Activated CD8-positive, alpha-beta memory T cell treated with anti-CD3 and anti-CD28 coated beads for 48 hours (primary cell): ENCODE measurements at places on chromosomes 12 and 14.

- no peak for DNase-seq
These were observed 36.5 kb upstream of the TMPRSS12 start for GRCh38 chr12:50806176-50806575.

DNA sequence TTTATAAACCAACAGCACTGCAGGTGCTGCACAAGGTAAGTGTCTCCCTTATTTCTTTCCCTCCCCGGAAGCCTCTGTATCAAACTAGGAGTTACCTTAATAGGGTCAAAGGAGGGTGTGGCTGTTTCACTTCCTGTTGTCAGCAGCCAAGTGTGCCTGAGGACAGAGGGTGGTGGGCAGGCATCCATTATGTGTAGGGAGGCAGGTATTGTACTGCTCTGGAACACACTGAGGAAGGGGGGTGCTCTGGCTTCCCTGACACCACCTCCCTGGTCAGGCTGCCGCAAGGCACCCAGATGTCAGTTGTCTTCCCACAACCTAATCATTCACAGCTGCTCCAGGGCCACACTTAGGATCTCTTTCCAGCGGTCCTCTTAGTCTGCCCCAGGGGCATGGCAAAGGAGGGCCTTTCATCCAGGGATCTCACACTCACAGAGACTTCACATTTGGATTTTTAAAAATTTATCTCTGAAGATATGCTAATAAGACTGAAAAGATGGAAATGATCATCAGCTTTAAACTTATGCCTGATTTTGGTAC, 132.0 kb upstream of the ARHGAP5 start:
- no peak for DNase-seq

DNA sequence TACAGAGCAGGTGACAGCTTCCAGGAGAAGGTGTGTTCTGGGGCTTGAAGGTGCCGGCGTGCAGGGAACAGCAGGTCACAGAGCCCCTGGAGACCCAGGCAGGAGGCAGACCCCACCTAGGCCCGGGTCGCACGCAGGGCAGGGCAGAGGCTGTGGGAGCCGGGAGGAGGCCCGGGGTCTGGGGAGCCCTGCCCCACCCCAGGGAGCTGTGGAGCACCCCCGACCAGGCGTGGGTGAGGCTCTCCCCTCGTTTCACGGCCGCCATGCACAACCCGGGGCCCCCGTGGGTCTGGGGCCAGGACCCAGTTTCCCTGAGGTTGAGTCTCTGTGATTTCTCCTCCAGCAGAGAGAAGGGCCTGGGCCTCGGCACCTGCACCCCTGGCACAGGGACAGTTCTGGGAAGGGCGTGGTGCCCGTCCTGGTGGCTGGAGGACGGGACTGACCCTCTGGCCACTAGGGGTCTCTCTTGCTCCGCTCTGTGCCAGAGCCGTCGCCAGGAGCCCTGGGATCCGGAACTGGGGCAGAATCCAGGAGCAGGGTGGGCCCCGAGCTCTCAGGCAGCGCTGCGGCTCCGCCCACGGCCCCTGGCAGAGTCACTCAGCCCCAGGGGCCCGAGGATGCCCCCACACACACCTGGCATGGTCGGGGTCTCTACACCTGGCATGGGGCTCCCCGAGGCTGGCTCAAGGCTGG, 75.2 kb upstream of the FBRSL1 start:
- DNase-seq = peak; percentile 56

- no peak for DNase-seq
These were observed 117.9 kb downstream of the DPF3 start for GRCh38 chr14:72775923-72776554.

DNA sequence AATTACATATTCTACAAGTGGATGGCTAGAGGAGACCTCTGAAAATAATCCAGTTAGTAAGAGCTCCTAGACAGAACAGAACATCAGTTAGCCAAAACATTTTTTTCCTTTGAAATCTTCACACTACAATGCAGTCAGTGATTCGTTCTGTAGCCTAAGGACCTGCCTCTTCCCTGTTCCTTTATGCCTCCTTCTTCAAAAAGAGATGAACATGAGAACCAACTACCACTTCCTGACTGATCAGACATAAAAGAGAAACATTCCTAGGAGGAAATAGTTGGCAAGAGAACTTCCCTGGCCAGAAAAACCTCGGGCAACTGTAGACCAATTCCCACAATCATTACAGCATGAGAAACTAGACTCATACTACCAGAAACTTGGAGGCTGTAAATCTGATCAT, 29.4 kb downstream of the ITPR2 start:
- no peak for DNase-seq

GRCh38 chr12:89729946-89730459, 21.4 kb upstream of the ATP2B1 start:
- DNase-seq = no peak

DNA sequence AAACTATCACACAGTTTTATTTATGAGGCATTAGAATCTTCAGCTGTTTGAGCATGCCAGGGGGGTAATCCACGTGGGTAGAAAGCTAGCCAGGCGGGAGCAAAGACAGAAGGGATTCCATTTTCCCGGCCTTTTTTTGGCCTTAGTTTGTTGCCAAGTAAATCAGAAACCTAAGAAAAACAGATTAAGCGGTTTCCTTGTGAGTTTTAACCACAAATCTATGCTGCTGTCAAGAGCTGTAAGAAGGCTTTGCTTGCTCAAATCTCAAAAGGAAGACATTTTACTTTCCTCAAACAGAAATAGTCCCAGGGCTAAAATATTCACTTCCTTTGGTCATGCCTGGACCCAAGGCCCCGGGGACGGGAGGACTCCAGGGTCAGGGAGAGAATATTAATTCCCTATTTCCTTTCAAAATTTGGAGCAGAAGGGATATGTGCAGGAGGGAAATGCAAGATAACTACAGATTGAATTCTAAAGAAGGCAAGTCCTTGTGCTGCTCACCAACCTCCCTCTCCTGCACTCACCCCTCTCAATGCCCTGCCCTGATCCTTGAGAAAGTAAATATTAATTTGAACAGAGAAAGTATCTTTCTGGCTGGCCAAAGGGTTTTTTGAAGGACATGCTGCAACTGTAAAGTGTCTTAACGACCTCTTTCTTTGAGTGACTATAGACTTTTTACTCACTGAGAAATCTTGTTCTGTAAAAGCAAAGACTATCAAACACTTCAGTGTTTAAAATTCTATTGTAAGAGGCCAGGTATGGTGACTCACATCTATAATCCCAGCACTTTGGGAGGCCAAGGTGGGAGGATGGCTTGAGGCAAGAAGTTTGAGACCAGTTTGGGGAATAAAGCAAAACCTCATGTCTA, 75.7 kb downstream of the HSD17B6 start:
- no peak for DNase-seq

DNA sequence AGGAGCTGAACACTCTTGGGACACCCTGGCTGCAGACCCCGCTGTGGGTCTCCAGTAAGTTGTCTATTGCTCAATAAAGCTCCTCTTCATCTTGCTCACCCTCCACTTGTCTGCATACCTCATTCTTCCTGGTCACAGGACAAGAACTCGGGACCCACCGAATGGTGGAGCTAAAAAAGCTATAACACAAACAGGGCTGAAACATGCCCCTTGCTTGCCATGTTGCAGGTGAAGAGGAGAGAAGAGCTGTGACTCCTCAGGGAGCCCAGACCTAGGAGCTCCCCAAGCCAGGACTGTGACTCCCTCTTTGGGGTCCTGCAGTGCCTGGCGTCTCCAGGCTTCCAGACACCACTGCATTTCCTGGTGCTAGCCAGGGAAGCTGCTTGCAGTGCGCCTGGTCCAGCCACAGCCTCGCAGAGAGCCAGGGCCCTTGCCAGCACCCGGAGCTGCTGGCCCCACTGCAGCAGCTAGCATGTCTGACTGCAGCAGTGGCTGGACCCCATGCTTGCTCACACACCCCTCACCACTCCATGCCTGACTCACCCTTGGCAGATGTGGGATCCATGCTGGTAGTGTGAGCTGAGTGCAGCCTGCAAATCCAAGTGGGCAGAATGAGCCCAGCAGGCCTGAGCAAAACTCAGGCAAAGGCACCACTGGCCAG, 37.1 kb upstream of the OR5AU1 start:
- DNase-seq = no peak

DNA sequence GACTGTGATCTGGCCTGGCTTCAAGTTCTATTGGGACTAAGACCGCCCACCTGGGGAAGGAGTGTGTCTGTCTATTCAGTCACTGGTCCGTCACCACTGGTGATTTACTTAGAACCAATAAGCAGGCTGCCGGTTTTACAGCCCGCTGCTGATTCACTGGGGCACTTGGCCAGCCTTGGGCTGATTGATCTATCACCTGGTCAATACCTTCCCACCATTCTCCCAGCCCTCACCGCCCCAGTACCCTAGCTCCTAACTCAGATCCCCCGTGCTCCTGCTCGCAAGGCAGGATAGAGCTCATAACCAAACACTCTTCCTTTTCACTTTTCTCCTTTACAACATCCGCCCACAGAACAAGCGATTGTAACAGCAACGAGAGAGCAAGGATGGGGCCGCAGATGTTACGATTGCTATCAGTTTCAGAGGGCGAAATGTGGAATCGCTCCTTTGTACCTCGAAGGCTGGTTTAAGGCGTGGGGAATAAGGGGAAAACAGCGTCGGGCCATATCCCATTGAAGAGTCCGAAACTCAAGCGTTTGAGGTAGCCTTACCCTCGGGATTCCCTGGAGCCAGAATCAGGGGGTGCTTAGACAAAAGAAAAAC, 672 bp downstream of the RDH11 start:
- DNase-seq = peak; percentile 48

- no peak for DNase-seq
These were observed 450.9 kb upstream of the RPL10L start for GRCh38 chr14:47102472-47102871.

DNA sequence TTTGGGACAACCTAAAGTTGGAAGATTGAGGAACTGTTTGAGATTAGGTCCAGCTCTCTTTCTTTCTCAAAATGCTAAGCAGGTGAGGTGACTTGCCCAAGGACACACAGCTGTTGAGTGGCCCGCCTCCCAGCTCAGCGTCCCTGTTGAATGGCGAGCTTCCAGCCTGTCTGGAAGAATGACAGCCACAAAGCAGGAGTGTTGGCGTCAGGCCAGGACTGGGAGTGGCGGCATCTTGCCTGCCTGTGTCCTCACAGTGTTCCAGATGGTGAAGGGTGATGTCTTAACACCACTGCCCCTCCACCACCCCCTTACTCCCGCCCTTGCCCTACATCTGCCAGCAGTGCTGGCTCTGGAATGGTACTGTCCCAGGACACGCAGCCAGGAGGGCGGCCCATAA, 4.4 kb upstream of the CEBPE start:
- DNase-seq = no peak

DNA sequence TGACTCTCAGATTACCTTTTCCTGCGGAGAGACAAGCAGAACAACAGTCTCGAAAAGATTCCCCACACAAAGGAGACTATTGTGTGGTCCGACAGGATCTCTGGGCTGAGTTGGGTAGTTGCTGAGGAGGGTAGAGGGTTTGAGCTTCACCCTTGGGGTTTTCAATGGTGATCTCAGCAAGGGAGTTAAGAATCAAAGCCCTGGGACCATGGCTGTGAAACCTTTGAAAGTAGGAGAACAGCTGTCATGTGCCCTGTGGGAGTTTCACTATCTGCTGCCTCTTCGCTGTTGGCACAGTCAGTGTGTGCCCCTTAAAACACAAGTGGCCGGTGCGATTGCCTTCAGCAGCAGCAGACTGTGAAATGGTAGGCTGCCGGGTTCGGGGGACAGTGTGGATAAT, 14.2 kb upstream of the PLEK2 start:
- no peak for DNase-seq

- DNase-seq = no peak
These were observed 383.2 kb downstream of the AEBP2 start for GRCh38 chr12:19822476-19822875.

DNA sequence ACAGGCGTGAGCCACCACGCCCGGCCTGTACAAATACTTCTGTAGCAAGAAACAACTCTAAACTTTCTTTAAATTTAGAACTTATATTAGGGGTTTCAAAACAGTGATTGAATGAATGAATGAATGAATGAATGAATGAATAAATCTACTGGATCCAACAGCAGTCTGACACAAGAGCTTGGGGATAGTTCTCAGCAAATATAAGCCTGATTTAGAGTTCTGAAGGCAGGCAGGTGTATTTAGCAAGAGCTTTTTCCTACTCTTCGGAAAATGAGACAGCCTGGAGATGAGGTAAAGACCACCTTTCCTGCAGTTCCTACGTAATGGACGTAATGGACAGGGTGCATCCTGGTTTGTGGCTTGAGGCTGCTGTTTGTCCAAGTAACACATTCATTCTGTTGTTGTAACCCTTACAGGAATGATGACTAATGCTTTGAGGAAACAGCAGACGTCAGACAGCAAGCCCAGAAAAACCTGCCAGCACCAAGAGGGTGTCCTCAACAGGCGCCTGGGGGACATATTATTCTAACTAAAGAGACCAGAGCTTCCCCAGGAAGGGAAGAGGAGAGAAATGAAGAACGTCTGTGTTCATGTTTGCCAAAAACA, 277.4 kb upstream of the SOX5 start:
- DNase-seq = no peak

DNA sequence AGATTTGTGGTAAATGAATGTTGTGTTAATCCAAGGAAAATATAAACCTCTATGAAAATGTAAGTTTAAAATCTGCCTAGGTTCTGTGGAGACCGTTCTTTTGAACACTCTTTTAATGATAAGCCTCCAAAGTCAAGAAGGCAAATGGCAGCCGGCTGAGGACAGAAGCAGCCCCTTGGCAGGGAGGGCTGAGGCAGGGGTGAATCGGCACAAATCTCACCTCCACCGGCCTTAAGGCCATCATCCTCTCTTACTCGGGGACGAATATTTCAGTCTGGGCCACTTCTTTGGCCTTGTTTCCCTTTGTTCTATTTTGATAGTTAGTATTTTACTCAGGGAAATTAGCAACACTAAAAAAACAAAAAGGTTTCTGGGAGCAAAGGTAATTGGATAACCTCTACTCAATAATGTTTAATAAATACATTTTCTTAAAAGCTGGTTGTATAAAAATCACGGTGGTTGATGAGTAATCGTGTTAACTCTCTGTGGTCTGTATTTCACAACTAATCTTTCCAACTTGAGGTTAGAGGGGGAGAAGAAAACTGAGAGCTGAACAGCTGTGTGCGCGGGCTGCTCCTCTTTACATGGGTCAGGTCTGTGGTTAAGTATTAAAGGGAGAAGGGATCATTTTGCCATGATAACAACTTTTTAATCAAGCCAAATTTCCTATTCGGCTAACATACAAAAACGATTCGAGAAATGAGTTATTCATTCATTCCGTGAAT, 18.6 kb downstream of the LGMN start:
- DNase-seq = no peak

GRCh38 chr12:12070674-12071656, at the start of gene BCL2L14:
TSS of gene BCL2L14 (plus strand) at chr12:12070939. CDS start at chr12:12079306, 8,367 bp downstream.
- DNase-seq = no peak
